Activated T-cell treated with anti-CD3 and anti-CD28 coated beads, Interleukin-2, amount 50 U/mL, for 1 hour (primary cell): ENCODE measurements at places on chromosomes 12 and 14.

DNA sequence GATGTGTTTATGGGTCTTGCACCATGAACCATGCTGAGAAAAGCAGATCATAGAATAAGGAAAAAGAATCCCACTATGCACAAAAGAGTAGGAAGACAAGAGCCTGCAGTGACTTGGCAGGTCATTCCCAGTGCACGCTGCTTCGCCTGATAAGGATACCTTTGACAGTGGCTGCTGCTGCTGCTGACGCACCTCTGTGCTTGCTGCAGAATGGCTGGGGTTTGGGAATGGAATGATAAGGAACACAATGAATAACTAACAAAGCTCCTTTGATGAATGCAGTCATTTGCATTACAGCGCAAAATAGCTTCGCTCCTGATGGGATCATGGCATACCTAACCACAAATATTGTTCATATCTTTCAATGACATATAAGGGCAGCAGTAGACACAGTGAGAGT lies 278.7 kb downstream of the PDZRN4 start:
- DNase-seq, result no peak

- DNase-seq, result no peak
Measured at GRCh38 chr12:26379777-26380467, 184.5 kb downstream of the SSPN start.

- no peak for DNase-seq
Measured at GRCh38 chr12:59780605-59781135, 184.8 kb downstream of the SLC16A7 start.

DNA sequence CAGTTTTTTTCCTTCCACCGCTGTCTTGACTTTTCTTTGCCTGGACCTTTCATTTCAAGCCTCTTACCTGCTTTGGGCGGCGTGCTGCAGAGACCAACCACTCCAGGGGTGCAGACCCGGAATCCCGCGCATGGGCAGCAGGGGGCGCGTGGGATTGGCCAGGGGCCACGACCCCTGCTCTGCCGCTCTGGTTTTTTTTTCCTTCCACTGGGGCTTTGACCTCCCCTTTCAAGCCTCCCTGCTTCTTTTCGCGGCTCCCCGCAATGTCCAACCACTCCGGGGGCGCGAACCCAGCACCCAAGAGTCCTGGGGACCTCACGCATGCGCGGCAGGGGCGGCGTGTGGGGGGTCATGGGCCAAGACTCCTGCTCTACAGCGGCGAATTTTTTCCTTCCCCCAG lies 325.1 kb downstream of the ALG10 start:
- DNase-seq, result no peak

- no peak for DNase-seq
Measured at GRCh38 chr12:49796155-49796554, 32.1 kb downstream of the NCKAP5L start.

GRCh38 chr12:117896009-117896408 lies 72.8 kb downstream of the KSR2 start:
- DNase-seq, result no peak

DNA sequence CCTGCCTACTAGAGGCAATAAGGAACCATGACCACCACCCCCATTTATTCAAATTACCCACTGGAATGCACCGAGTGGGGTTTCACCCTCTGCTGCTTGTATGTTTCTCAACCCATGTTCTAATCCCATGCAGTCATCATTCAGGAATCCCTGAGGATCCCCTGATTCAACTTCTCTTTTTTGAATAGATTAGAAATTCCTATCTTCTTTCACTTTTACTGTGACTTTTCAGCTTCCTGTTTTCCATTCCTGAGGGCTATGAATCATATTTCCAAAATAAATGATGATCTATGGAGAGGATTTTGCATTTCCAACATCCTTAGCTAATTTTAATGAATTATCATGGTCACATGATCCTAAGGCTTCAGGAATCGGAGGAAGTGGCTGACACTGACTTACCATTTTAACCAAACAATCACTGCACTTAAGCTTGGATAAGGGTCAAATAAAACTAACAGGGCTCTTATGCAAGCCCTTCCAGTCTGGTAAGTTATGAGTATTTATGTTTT lies 19.4 kb upstream of the P2RX4 start:
- DNase-seq, result no peak

GRCh38 chr12:41972598-41972997 lies 172.1 kb downstream of the GXYLT1 start:
- DNase-seq, result no peak
